Amniotic stem cell (primary cell): ENCODE measurements at places on chromosomes 7 and 10.

- no peak for DNase-seq
Measured at GRCh38 chr7:22356010-22356691, 803 bp downstream of the RAPGEF5 start.

GRCh38 chr7:7183061-7183837, 905 bp downstream of the C1GALT1 start:
- DNase-seq: no peak

- no peak for DNase-seq
Measured at GRCh38 chr7:11166051-11166450, 192.4 kb downstream of the PHF14 start.

DNA sequence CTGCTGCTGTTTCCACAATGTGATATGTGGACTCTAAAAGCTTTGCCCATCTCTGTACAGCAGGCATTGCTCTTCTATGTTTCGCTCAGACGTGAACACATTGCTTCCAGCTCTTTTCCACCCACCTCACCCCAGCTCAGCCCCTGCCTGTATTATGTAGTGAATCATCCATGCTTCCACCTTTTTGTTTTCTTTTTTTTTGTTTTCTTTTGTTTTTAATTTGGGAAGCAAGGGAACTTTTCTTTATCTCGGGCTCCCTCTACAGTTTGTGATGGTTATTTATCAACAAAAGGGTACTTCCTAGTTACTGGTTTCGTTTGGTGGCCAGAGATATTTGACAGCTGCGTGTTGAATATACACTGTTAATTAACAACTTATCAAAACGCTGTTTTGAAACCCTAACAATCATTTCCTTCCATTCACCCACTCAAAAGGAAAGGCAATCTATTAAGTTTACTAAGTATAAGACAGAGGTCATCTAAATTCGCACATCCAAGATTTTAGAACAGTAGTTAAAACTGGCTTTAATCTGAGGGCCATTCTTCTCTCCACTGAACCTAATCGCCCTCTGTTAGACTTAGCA, 127.9 kb upstream of the STK17A start:
- no peak for DNase-seq

DNA sequence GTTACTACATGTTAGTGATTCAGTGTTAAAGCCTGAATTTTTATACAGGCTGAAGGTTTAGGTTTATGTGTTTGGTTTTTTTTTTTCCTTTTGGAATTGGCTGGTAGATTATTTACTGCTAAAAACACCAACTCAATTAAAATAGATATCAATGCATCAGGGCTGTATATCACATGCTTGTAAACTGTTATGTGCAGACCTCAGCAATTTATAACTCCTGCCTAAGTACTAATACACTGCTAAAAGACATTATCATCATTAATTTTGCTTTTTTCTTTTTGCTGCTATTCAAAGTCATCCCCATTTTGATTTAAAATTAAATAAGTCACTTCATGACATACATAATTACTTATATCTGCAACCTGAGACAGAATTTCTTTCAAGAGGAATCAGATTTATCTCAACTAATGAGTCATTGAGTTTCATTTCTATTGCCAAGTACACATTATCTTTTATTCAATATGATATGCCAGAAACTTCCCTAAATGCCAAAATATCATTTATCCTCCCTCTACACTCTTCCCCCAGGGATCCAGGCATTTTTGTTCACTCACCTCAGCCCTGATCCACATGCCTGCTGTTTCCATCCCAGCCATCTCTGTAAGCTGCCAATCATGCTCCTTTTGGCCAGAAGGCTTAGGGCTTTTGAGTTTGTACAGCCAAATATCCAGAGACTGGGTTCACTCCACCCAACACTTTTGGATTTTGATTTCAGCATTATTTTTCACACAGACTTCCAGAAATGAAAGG, 98.5 kb downstream of the POLR1F start:
- no peak for DNase-seq

DNA sequence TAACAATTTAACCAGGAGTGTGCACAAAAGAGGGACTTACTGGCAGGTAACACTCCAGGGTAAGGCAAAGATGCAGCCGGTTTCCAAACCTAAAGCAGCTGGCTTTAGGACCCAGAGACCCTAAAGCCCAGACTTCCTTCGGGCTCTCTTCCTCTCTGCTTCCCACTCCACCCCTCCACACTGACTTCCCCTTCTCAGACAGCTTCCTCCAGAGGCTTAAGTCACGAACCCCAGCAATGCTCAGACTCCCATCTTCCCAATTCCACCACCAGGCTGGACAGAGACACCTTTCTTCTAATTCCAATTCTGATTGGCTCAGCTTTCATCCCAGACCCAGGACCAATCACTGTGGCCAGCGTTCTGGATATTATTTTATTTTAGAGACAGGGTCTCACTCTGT, 24.8 kb downstream of the STYXL1 start:
- no peak for DNase-seq

- DNase-seq: no peak
Measured at GRCh38 chr10:32318476-32318896, 28.5 kb downstream of the EPC1 start.

DNA sequence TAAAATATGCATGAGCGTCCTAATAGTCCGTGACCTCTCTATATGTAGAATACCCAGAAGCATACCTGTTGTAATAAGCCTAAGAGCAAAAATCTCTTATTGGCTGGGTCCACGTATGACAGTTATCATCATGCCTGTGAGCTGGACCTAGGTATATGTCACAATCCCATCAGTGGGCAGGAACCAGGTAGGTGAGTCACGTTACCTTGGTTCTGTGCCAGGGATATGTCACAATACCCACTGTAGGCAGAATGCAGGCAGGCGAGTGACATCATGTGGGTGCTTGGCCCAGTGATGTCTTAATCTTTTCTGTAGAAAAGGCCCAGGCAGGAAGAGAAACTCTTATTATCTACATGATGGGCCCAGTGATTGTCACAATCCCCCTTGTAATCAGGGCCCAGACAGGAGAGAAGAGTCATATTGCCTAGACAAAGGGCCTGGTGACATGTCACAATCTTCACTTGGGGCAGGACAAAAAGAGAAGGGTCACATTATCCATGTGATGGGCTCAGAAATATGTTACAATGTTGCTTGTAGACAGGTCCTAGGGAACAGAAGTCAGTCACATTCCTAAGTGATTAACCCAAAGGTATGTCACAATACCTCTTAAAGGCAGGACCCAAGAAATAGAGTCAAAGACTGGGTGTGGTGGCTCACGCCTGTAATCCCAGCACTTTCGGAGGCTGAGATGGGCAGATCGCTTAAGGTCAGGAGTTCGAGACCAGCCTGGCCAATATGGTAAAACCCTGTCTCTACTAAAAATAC, 12.9 kb upstream of the ZNF736 start:
- no peak for DNase-seq

DNA sequence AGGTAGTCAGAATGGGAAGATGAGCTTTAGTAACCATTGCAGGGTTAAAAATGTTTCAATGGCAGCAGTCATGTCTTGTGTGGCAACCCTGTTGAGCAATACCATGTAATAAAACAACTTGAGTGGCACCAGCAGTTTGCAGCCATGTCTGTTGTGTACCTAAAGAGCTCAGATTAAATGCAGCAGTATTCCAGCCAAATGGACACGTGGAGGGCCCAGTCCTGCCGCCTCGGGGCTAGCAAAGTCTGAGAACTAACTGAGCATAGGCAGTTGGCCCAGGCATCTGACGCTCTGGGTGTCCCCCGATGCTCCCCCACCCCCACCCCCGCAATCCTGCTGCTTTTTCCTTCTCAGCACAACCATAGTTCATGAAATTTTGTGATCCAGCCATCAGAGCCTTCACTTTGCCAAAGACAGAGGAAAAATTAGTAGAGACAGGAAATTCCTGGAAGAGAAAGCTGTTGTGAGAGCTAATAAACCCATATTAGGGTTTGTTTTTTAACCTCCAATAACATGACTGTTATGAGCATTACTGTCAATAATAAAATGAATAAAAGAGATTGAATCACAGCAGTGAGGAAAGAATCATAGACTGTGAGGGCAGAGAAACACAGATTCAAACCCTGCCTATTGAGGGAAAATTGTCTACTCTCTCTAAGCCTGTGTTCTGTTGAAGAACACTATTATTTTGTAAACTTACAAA, 220.6 kb upstream of the RHOBTB1 start:
- no peak for DNase-seq

DNA sequence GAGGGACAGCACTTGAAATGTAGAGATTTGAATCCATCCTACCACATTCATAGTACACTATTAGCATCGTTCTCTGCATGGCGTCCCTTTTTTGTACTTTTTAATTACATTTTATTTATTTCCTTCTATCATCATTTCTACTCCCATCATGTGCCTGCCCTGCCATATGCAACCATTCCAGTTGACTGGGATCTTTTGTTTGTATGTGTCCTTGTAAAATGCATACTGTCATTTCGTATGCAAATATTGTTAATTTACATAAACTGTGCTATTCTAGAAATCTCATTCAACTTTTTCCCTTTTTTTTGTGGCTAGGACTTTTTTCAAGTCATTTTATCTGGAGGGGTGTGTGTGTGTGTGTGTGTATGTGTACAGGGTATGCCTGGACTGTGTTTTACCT, 57.9 kb downstream of the RAB11FIP2 start:
- no peak for DNase-seq

GRCh38 chr10:3801558-3802192, 16.7 kb upstream of the KLF6 start:
- no peak for DNase-seq

DNA sequence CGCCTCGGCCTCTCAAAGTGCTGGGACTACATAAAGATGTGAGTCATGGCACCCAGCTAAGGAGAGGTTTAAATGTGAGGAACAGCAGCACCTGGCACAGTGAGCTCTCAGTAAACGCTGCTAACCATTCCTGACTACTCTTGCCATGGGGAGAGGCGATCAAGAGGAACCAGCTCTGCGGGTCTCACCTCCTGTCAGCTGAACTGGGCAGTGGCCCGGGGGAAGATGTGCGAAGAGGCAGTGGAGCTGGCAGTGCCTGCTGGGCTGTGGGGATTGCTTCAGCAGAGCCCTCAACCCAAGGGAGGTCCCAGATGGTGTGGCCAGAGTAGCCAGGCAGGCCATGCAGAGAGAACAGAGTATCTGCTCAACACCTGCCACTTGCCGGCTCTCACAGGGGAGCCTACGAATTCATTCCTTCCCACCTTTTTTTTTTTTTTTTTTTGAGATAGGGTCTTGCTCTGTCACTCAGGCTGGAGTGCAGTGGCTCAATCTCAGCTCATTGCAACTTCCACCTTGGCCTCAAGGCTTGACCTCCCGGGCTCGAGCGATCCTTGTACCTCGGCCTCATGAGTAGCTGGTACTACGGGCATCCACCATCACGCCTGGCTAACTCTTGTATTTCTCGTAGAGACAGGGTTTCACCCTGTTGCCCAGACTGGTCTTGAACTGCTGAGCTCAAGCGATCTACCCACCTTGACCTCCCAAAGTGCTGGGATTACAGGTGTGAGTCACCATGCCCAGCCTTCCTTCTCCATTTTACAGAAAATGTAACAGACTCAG, 6.8 kb downstream of the POLM start:
- no peak for DNase-seq

DNA sequence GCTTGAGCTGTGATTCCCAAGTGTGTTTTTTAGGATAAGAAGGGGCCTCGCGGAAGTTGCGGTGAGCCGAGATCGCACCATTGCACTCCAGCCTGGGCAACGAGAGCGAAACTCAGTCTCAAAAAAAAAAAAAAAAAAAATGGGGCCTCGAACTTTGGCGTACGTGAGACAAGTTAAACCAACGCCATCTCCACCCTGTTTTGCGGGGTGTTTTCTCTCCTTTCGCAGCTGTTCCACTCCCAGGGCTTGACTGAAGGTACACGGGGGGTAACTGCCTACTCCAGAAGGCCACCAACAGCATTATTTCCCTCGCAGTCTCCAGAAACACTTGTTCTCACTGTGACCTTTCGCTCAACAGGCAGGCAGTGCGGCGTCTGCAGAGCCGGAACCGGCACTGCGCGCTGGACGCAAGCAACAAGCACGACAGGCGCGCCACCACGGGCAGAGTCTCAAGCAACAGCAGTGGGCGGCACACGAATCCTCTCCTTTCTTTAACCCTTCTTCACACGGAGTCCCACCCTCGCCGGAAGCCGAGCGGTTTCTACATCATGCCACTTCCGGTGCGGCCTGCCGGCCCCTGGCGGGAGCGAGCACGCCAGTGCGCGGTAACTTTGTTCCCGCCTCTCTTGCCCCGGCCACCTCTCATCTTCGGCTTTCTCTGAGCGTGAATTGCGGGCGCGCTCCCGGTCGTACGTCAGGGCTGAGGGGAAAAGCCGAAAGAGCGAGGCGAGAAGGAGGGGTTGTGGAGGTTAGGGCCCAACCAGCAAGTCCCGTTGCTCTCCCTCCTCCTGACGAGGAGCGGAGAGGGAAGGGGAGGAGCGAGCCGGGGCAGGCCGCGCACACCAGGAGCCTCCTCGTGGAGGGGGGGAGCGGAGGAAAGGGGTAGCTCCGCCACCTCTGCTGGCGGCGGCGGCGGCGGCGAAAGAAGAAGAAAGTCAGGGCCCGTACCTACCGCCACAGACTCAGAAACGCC, 814 bp upstream of the CDK13 start:
- peak; percentile 98 for DNase-seq

DNA sequence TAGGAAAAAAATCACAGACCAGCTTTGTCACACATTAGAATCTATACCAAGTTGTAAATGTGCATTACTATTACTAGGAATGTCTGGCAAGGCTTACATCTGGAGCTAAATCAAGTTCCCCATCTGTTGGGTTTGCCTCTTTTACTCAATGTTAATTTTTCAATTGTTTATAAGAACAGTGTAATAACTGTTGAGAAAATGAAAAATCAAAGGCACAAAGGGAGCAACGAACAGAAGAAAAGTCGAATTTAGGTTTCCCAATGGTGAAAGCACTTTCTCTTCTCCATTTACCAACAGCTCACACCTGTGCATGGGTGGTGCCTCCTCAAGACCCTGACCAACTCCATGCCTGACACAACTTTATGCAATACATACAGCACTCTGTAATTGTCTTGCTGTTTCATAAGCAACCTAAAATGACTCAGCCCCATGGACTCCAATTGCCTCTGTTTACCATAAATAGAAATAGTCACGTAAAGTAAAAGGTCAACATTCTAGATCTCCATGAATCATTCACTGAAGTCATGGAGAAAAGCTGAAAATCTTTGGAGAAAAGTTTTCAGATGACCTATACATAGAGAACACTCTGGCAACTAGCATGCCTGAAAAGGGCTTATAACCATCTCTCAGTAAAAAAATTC, 95.5 kb upstream of the KCNIP2 start:
- peak; percentile 90 for DNase-seq

- no peak for DNase-seq
Measured at GRCh38 chr7:117830422-117830954, 42.8 kb downstream of the CTTNBP2 start.

DNA sequence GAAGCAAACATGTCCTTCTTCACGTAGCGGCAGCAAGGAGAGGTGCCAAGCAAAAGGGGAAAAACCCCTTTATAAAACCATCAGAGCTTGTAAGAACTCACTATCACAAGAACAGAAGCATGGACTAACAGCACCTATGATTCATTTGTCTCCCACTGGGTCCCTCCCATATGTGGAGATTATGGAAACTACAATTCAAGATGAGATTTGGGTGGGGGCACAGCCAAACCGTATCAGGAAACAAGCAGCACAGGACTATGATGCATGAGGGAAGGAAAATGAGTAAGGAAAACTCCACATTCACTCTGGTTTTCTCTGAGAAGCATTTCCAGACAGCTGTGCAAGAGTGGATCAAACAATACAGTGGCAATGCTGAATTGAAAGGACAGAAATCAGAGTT, 81.6 kb downstream of the RSU1 start:
- no peak for DNase-seq
